SW480 (cell line): ENCODE measurements at places on chromosomes 1 and 21.

- DNase-seq = no peak
Observed at GRCh38 chr1:12400027-12400693, 170.3 kb downstream of the VPS13D start.

GRCh38 chr1:245956225-245956624 lies 550.9 kb downstream of the SMYD3 start:
- DNase-seq = no peak

- DNase-seq = no peak
Observed at GRCh38 chr1:186636786-186637185, 43.4 kb downstream of the PTGS2 start.

DNA sequence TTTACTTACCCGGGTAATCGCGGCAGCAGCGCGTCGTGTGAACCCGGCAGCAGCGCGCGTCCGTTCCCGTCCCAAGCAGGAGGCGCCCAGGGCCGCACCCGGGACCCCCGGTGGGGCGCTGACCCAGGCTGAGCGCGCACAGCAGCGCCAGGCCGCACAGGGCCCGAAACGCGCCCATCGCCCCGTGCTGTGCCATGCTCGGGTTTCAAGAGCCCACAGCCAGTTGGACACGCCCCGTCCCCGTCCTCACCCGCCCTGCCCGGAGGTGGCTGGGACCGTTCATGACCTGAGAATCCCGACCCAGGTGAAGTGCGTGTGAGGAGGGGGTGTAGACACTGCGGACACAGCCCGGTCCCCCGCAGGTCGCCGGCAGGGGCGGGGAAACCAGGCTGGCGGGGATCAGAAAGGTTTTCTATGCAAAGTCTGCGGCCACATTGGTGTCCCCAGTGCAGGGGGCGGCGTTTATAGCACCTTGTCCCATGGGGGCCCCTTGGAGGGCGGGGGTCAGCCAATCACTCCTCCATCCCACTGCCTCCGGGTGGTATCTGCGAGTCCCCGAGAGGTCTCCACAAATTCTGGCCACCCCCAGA lies at the start of gene TNFRSF18:
Gene TNFRSF18 (minus strand): TSS at position 217 of the 590 bp plus-strand sequence. CDS start 21 bp downstream, at position 196.
- DNase-seq = peak; percentile 62

GRCh38 chr21:39461419-39461818 lies 9.6 kb downstream of the SH3BGR start:
- no peak for DNase-seq

DNA sequence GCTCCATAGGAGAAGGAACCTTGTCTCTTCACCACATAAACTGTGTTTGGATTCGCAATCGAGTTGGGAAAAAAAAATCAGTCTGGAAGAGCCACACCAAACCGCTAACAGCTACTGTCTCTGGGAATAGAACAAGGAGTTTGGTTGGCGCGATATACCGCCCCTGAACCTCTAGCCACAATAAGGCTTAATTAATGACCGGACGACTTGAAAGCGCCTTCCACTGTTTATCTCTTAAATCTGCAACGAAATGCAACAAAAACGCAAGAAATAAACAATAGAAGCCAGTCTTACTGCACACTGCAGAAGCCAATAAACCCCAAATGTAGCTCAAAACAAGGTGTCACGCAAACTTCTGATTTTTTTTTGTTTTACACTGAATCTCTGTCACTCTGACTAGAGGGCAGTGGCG lies 10.9 kb downstream of the BTBD19 start:
- no peak for DNase-seq
